ENCODE measurements at places on chromosomes 13 and 19.

DNA sequence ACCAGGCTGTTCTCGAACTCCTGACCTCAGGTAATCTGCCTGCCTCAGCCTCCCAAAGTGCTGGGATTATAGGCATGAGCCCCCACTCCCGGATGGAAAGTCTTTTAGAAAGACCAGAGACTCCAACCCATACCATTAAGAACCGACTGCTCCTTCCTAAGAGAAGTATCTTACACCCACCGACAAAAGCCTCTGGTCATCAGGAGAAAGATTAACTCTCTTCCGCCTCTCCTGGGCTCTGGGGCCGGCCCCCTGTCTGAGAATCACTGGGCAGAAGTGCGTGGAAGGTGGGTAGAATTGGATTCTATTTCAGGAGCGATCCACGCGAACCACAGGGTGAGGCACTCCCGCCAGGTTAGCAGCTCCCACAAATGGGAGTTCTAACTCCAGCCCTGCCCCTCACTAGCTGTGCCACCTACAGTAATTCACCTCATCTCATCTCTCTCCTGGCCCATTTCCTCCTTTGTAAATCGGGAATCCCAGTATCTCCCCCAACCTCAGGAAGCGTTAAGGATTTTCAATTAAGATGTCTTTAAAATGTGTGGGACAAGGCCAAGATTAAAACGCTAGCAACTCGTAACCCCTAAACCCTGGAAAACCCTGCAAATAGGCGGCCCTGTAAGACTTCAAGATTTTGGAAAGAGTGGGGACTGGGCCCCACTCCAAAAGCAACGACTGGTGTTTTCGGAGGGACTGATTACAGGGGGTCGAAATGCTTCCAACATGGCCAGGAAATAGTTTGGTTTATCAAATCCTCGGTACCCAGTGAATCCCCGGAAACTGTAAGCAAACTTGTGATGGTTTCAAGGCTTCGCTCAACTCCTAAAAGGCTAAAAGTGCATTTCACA is 1.3 kb downstream of the HNRNPL start:
- no peak for DNase-seq

GRCh38 chr13:73216381-73216831 is 157.6 kb downstream of the KLF5 start:
- DNase-seq = peak; percentile 12

DNA sequence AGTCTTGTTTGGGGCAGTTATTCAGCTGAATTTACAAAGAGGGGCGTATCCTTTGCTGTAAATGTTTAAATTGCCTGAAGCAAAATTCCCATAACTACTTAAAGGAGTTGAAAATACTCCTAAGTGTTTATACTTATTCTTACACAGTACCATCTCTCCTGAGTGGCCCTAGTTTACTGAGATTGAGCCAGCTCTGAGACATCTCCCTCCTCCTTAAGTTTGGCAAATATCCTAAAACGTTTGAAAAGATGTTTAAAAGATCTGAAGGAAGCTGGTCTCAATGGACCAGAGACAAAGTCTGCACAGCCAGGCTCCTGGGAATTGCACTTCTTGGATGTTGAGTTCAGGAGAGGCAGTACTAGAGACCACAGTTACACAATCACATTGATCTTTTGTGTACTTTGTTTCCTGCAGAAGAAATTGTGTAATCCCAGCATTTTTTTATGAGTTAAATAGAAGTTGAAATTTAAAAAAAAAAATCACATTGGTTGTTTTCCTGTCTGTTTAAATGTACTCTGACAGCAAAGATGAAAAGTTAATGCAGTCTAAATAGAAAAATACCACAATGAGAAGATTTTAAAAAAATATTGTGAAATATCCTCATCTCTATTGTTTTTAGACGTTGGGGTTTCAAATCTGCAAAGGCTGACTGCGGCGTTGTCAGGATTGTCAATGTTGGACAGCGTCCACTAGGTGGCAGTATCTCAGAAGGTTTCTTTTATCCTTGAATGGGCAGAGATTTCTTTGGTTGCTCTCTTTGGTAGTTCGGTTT is 20.7 kb downstream of the TNFSF11 start:
- peak; percentile 26 for DNase-seq

DNA sequence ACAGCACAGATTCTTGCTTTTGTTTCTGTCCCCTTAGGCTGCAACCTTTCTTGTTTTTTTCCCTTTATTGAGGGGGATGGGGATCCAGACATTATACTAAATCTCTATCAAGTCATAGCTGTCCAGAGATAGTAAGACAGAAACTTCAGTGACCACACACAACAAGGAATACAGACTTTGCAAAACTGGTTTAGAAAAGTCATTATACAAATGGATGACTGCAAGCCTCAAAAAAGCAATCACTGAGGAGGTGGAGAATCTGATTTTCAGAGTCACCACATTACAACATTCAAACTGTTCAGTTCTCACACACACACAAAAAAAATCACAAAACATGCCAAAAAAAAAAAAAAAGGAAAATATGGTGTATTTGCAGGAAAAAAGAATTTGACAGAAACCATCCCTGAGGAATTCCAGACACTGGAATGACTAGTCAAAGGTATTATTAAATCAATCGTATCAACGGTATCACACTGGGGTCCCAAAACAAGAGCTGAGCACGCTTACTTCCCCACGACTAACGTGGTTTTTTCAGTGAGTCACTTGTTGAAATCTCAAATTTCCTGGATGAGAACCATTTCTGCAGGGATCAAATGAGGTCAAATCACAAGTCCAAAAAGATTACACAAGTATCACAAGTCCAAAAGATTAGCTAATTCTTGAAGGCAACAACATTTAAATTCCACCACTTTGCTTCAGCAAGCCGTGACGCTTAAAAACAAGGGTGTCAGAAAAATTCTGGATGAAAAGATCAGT is 41.2 kb downstream of the USP12 start:
- DNase-seq = no peak

- no peak for DNase-seq
Observed at GRCh38 chr19:590396-590745, 690 bp downstream of the HCN2 start.

DNA sequence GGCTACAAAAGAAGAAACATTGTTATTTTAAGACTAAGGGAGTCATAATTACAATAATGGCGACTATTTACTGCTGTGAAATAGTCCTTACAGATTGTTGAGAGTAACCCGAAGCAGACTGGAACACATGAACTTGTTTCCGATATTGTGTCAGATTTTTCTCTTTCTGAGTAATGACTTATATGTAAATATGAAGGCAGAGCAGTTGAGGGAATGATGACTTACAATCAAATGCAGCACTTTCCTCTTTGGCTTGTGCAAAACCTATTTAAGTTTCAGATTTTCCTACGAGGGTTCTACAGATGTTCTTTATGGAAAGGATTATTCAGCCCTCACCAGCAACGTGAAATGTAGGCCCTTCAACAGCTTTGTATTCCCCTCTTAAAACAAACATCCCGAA is 198.6 kb downstream of the RGCC start:
- no peak for DNase-seq

- no peak for DNase-seq
Observed at GRCh38 chr19:3692141-3693024, 7.9 kb downstream of the PIP5K1C start.

GRCh38 chr13:33958964-33959363 is 141.0 kb downstream of the RFC3 start:
- no peak for DNase-seq

DNA sequence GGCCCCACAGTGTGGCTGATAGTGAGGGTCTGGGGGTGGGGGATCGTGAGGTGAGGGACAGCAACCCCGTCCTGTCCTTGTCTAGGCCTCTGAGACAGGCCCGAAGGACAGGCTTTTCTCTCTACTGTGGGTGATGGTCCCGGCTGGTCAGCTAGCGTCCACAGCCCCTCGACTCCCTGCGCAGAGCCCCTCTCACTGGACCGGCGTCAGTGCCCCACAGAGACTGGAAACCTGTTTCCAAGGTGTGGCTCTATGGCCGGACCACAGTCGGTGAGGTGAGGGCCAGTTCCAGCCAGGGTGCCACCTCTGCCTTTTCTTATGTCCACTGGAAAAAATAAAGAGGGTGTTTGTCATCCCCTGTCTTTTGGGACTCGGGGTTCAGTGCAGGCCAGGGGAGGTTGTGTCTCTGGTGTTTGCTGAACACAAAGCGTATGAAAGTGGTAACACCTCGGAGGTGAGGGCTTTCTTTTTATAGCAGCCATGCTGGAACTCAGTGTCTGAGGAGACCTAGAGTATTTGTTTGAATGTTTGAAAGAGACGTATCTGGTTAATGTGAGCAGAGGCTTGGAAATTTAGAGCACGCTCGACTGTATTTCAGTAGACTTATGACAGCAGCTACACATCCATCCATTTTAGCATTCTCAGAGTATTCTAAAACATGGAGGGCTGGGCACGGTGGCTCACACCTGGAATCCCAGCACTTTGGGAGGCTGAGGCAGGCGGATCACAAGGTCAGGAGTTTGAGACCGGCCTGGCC is 22.8 kb downstream of the ATP11A start:
- DNase-seq = no peak

DNA sequence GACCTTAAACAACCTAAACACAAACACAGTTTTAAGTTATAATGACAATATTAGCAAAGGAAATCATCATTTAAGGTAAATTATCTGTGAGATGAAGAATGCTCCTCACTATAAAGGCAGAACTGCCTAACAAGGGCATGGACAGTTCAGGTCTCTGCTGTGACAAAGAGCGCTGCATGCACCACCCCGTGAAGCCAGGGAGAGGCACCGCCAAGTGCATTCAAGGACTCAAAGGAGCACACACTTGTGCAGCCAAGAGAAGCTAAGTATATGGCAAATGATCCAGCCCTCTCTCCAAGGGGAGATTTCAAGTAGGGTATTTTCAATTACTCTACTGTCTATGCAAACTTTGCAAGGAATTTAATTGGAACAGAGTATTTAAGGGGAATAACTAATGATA is 126.0 kb downstream of the RAP2A start:
- no peak for DNase-seq

DNA sequence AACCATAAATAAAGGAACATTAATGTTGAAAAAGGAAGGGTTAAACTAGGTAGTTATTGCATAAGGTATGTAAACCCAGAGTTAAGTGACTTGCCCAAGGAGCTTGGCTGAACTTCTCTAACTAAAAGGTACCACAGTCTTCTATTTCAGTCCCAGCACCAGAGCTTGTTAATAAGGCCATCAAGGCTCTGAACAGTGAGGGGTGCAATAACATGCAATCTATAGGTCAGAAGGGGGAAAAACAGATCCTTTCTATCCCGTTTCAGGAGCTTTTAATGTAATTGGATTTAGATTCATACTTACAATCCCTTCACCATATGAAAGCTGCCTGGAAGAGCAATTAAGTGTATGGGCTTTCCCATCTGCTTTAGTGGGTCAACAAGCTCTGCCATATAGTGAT is 441.5 kb upstream of the SPRY2 start:
- no peak for DNase-seq

GRCh38 chr13:51152701-51153100 is 41.6 kb upstream of the C13orf42 start:
- DNase-seq = no peak

- DNase-seq = no peak
Observed at GRCh38 chr13:38905081-38905480, 85.5 kb downstream of the STOML3 start.

DNA sequence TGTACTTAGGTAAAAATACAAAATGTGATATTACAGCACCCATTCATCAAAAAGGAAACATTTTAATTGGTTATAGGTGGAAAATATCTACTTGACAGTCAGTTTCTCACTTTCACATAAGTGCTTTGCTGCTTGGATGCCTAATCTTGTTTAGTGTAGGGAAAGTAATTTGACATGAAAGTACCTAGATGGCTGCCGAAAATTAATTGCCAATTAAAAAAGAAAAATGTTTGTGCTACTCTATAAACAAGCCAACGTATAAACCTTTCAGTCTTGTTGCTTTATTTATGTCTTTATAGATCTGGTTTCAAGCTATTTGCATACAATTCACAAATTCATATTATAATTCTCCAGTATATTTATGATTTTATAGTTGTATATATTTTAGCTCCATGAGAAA is 729.9 kb downstream of the DACH1 start:
- DNase-seq = no peak

- DNase-seq = no peak
Observed at GRCh38 chr19:41604831-41605230, 22.0 kb downstream of the CEACAM4 start.

- no peak for DNase-seq
Observed at GRCh38 chr13:76048675-76049375, 412.7 kb downstream of the LMO7 start.

GRCh38 chr19:1970806-1971502 is 30.0 kb downstream of the CSNK1G2 start:
- DNase-seq = no peak

- DNase-seq = no peak
Observed at GRCh38 chr13:99980201-99980823, 1.3 kb upstream of the ZIC2 start.

DNA sequence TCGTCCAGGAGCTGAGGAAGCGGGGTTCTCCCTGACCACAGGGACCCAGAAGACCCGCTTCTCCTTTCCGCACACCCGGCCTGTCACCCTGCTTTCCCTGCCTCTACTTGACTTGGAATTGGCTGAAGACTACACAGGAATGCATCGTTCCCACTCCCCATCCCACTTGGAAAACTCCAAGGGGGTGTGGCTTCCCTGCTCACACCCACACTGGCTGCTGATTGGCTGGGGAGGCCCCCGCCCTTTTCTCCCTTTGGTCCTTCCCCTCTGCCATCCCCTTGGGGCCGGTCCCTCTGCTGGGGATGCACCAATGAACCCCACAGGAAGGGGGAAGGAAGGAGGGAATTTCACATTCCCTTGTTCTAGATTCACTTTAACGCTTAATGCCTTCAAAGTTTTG is 18.9 kb downstream of the VASP start:
- DNase-seq = peak; percentile 68

DNA sequence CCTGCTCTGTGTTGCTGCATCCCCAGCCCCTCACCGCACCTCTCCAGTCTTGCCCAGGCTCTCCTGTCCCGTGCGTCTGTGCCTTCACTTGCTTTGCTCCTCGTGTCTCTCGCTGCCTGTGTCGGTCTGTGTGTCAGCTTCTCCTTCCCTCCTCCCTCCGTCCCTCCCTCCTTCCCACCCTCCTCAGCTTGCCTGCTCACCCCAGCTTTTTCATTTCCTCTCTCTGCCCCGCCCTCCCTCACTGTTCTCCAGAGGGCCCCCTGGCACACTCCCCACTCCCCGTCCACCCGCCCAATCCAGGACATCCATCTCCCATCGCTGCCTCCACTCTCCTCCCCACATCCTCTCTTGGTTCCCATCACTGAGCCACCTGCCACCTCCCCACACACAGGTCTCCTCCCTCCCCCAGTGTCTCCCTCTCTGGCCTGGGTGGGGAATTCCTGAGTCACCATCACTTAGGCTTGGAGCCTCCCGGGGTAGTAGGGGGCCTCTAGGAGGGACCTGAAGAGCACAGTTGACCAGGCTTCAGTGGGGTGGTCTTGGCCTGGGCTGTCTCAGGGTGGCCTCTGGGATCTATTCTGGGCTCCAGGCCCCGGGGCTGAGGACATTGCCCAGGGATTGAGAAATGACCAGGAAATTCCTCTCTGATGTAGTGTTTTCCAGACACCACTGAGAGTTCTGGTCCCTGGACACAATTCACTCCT is at the start of gene PTGIR:
Gene PTGIR, minus strand, starts transcription at position 132 of the 704 bp plus-strand sequence. CDS start 864 bp downstream, outside the sequence.
- DNase-seq = no peak

GRCh38 chr19:42942187-42942789 is 5.3 kb upstream of the PSG7 start:
- DNase-seq = no peak

- no peak for DNase-seq
Observed at GRCh38 chr13:36518707-36519106, 86.4 kb downstream of the CCNA1 start.

- DNase-seq = no peak
Observed at GRCh38 chr19:12984143-12984627, 11.1 kb upstream of the NFIX start.
